CD4-positive, alpha-beta T cell treated with Interleukin-17A for 4 hours (primary cell): ENCODE measurements at places on chromosomes 1 and 21.

DNA sequence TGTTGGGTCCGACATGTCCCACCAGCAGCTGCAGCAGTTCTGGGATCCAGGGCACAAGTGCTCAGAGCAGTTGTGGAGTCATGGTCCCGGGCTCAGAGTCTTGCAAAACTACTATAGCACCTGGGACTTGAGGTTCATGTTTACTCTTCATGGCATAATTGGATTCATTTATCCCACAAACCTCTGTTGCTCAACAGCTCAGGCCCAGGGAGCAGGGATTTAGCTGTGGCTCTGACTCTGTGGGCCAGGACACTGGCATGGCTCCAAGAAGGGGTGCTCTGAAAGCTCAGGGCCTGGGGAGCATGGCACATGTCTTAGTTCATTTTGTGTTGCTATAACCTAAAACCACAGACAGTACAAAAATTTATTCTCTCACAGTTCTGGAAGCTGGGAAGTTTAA is 626.7 kb upstream of the ADGRL2 start:
- DNase-seq = no peak

GRCh38 chr1:16727190-16728111 is 12.9 kb upstream of the RNU1-4 start:
- DNase-seq = peak; percentile 62

- no peak for DNase-seq
Measured at GRCh38 chr1:107648071-107648470, 316.9 kb downstream of the VAV3 start.

- no peak for DNase-seq
Measured at GRCh38 chr1:166088572-166088955, 78.2 kb downstream of the FAM78B start.

DNA sequence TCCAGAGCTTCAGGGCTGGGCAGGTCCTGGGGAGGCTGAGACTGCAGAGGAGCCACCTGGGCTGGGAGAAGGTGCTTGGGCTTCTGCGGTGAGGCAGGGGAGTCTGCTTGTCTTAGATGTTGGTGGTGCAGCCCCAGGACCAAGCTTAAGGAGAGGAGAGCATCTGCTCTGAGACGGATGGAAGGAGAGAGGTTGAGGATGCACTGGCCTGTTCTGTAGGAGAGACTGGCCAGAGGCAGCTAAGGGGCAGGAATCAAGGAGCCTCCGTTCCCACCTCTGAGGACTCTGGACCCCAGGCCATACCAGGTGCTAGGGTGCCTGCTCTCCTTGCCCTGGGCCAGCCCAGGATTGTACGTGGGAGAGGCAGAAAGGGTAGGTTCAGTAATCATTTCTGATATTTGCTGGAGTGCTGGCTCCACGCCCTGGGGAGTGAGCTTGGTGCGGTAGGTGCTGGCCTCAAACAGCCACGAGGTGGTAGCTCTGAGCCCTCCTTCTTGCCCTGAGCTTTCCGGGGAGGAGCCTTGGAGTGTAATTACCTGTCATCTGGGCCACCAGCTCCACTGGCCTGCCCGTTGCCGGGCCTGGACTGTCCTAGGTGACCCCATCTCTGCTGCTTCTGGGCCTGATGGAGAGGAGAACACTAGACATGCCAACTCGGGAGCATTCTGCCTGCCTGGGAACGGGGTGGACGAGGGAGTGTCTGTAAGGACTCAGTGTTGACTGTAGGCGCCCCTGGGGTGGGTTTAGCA is 9.3 kb downstream of the MYBPH start:
- no peak for DNase-seq

GRCh38 chr21:42518215-42518614 is 4.6 kb downstream of the SLC37A1 start:
- no peak for DNase-seq

- DNase-seq = no peak
Measured at GRCh38 chr1:222920169-222920568, 105.3 kb downstream of the DISP1 start.

DNA sequence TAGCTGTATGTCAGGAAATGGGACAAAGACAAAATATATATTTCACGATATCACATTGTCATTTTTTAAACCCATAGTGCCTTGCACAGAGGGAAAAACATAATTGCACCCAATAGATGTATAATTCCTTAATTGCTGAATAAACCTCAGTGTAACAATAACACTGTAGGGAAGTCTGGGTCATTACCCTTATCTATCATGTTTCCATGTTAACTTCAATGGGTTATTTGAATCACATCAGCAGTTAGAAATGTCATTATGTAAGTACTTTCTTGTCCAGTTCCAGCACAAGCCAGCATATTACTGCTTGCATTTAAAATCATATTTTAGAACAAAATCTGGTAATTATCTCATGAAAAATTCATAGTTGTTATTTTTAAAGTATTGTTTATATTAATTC is 222.7 kb downstream of the HMCN1 start:
- no peak for DNase-seq

DNA sequence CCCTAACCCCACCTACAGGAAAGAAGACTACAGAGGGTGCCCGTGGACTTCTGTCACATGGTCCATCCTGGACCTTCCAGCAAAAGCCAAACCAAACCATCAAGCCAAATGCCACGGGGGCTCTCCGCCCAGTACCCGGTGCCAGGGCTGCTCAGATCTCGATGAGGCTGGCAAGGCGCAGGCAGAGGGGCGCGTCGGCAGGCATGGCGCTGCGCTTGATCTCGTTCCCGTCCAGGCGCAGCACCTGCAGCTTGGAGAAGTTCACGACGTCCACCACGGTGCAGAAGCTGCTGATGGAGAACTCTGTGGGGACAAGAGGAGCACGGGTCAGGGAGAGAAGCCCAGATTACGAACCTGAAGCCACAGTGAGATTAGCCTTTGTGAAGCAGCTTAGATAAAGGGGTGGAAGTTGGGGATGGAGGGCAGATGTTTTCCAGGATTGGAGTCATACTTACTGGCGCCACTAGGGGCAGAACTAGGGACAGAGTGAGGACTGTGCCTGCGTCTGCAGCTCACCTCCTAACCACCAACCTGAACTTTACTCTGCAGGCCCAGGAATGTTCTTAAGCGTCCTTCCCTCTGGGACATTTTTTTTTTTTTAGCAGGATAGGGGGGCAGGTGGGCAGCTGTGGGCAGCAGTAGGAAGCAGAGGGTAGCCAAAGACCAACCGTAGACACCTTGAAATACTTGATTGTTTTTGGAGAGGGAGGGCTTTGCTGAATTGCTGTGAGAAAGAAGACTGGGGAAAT is 8.6 kb downstream of the FMOD start:
- peak; percentile 68 for DNase-seq

DNA sequence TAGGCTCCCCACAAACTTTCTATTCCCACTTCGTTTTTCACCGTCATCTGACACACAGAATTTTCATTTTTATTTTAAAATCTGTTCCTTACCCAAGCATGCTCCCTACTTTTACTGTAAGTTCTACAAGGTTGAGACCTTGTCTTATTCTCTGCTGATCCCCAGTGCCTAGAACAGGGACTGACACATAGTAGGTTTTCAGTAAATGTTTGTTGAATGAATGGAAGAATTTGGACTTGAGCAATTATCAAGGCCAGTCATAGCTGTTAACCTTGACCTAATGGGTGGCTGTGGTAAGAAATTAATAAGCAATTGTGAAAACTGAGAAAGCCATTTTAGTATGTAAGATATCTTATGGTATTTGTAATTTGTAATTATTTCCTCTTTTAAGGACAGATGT is 71.1 kb downstream of the LAMC1 start:
- DNase-seq = no peak

- DNase-seq = no peak
Measured at GRCh38 chr1:8241417-8242014, 76.4 kb upstream of the SLC45A1 start.

DNA sequence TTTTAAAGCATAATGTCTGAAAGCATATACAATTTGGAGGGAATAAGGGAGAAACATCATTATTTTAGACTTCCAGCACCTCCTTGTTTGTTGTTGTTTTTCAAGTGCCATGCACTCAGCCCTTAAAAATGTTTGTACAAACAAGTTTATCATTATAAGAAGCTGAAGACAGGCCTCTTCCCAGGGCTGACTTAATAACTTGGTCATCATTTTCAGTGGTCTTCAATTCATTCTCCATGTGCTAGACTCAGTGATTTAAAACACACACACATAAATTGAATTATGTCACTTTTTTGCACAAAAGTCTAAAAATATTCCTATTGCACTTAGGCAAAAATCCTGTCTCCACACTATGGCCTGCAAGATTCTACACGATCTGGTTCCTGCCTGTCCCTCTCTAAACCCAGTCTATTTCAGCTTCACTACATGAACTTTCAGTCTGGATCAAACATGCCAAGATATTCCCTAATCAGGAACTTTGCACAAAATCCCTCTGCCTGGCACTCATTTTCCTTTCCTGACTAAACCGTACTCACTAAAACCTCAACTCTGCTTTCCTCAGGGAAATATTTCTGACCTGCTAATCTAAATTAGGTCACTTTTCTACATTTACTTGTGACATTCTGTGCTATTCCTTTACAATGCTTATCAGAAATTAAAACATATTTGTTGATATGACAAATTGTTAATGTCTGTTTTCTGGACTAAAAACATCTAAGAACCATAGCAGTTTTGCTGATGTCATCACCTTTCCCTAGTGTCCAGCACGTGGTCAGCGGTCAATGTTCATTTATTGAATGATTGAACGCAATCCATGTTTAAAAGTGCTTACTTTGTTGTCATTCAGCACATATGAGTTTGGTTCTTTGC is 14.8 kb upstream of the GBP5 start:
- DNase-seq = no peak

- no peak for DNase-seq
Measured at GRCh38 chr1:14682941-14683621, 84.6 kb downstream of the KAZN start.

DNA sequence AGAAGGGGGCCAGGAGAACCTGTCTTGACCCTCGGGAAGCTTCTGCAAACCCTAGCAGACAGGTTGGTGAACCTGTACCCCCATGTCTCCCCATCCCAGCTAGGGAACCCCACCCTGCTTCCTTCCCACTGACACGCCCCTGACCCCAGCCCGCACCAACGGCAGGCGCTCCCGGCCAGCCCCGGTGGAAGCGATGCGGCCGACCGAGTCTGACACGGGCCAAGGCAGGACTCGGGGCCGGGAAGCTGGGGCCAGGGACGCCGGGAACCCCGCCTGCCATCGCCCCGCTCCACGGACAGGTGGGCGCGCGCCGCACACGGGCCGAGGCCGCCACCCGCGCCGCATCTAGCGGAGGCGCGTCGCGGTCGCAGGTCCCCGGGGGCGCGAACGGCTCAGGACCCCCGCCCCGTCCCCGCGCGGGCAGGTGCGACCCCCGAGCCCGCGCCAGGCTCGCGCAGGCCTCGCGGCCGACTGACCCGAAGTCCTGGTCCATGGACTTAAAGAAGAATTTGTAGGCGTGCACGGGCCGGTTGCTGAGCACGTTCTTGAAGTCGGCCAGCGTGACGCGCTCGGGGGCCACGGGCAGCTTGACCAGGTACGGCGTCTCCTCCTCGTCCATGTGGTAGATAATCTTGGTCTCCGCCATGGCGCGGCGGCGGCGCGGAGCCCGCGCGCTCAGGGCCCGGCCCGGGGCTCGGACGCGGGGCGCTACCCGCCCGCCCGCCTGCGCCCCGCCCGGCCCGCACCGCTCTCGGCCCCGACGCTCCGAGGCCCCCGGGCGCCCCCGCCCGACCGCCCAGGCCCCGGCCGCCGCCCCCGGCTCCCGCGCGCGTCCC is 580 bp downstream of the DVL1 start:
- DNase-seq = peak; percentile 21

- no peak for DNase-seq
Measured at GRCh38 chr1:182385885-182386853, 5.4 kb downstream of the GLUL start.

- no peak for DNase-seq
Measured at GRCh38 chr1:29948581-29948980, 712.3 kb downstream of the PTPRU start.

DNA sequence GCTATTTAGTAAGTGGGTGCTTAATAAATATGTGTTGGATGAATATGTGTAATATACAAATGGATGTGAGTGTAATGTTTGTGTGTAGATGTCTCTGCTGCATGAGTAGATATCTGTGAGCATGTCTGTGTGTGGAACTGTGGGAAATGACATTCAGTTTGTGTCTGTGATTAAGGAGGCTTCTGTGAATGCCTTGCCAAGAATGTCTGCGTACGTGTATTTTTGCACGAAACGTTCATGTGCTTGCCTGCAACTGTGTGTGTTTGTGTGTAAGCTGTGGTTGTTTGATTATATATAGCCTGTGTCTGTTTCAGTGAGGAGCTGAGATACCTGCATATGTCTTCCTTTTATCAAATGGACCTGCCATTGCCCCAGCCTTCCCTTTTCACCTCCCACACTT is 13.8 kb downstream of the DMBX1 start:
- DNase-seq = no peak

DNA sequence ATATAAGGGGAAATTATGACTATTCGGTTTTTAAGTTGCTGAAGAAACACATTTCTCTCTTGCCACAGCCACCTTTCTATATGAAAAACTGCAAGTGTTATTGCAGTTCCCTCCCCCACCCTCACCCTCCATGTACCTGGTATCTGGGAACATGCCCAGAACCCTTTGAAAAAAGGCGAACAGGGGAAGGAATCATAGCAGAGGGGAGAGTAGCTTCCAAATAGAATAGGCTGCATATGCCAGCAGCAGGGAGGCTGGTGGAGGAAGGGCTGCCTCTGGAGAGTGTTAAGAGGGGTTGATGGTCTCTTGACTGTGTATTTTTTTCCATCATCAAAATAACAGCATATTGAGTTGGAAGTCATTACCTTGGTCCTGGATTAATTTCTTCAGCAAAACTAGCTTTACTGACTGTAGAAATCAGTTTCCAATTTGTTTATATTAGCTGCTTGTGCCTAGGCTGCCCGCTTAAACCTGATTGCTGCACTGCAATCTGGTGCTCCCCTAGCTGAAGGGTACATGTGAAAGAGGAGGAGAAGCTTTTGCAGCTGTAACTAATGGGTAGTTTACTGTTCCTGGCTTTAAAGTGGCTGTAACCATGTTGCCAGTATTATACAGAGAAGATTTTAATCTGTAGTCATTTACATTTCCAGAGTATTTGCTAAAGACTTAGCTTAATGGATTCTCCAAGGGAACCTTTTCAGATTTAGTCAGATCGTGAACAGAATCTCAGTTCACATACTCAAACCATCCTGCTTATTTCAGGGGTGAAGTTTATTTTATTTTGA is 22.7 kb downstream of the AHCYL1 start:
- DNase-seq = no peak

DNA sequence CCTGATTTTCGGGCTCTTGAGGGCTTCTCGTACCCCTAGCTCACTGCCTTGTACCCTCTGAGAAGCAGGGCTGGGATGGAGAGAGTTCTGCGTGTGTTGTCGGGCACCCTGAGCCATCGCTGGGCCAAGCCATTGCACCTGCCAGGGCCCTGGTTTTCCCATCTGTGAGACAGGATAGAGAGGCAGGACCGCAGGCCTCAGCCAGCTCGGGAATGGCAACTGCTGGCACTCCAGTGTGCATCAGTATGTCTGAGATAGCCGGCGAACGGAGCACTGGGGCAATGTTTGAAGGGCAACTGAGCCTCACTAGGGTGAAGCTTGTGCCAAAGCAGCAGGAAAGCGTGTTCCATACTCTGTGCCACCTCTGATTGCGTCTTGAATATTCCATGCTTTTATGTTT is 66.9 kb downstream of the TENT5C start:
- no peak for DNase-seq
